Placental epithelial cell (primary cell): ENCODE measurements at places on chromosomes 11 and 22. TPM values are rescaled to one million over a fixed set of nuclear protein-coding genes. Genes with fewer than 3 reads are reported as not detected.

The MUC5B gene
- under 0.01 TPM in 1 of 2 replicates, not detected in the other for total RNA-seq

The ATG16L2 gene
- total RNA-seq: 2.0 and 8.6 TPM in 2 replicates

The SLC22A25 gene
- not detected in 2 replicates for total RNA-seq

The NCR3LG1 gene
- total RNA-seq: 0.39 and 1.4 TPM in 2 replicates

The VWA5A gene
- 157 and 161 TPM in 2 replicates for total RNA-seq

The OR4C45 gene
- total RNA-seq: not detected in 2 replicates
